SIG-M5 (cell line): ENCODE measurements at places on chromosomes 5 and 9.

- DNase-seq = no peak
These were observed 174.9 kb upstream of the HMHB1 start for GRCh38 chr5:143636931-143637528.

DNA sequence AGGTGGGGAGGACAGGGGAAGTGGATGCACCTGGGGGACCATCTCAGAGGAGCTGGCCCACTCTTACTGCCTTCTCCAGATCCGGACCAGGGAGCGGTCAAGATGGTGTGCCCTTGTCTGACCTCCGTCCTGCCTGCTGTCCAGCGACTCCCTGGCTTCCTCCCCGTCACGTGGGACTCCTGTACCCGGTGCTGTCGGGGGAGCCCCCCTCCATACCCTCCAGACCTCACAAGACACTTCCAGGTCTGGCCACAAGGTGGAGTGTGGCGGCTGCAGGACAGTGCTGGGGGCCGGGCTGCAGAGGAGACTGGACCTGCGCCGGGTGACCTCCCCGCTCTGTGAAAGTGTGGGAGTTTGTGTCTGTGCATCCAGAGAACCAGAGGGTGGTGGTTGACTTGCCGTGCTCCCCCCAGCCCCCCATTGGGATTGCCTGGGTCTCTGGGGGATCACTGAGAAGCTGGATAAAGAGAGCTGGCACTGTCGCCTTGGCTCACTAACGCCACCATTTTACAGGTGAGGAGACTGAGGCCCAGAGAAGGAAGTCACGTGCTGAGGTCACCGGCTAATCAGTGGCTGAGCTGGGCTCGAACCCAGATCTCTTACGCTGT, 1.9 kb upstream of the CRB2 start:
- no peak for DNase-seq

DNA sequence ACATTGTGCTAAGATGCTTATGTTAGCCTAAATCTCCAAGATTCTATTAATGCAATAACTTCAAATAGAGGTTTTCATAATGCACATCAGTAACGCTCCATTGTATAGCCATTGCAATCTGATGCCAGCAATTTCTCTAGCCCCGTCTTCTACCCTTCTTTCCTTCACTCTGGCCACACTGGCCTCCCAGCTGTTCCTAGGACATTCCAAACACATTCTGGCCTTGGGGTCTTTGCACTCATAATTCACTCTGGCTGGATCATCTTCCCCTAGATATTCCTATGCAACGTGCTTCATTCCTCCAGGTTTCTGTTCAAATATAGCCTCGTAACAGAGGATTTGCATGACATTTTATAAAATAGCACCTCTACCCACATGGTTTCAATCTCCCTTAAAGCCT, 23.3 kb downstream of the FAM81B start:
- DNase-seq = no peak

DNA sequence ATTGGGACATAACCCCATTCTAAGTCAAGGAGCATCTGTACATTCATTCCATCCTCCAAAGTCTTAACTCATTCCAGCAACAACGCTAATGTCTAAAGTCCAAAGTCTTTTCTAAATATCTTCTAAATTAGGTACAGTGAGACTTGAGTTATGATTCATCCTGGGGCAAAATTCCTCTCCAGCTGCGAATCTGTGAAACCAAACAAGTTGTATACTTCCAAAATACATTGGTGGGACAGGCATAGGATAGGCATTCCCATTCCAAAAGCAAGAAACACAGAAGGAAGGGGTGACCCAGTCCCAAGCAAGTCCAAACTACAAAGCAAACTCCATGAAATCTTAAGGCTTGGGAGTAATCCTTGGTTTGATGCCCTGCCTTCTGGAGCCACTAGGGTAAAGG, 97.6 kb upstream of the FANCC start:
- DNase-seq = no peak

DNA sequence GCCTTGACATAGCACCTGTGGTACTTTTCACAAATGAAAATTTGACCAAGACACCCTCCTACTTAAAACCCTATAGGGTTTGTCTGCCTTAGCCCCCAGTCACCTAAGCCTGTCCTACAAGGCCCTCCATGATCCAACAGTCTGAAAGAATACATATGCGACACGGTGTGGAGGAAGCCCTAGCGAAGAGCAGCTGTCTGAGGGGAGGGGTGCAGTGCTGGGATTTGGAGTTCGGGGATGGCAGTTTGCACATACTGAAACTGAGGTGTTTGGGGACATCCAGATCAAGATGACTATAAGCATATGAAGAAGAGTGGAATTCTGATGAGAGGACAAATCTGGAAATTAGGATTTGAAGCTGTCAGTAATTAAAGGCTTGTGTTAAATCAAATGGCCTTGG, 7.2 kb upstream of the MYORG start:
- no peak for DNase-seq

DNA sequence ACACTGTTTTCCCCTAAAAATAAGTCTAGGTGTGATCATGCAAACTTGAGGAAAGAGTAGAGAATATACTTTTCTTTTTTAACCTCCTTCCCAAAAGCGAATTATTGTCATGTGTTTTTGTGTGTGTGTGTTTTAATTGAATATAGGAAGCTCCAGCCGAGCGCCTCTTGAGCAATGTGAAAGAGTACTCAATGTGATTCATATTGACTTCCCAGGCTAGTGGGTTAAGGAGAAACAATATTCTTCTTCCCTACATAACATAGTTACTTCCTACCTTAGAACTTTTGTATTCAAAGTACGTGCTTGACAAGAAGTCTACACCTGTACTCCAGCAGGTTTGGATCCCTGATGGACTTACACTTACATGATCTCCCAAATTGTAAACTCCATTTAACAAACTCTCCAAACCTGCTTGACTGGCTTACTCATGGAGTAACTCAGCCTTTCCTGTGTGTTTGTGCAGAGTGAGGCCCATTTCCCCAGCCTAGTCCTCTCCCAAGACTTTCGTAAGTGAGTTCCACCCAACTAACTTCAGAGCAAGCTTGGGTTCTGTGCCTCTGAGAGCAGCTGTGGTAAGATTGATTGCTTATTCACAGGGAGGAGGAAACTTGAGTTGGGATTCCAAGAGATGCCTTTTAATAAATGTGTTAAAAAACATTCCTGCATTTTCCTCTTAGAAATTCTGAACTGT, 9.3 kb downstream of the SLC28A3 start:
- DNase-seq = no peak

GRCh38 chr9:73775757-73776156, 624.1 kb downstream of the ANXA1 start:
- no peak for DNase-seq

DNA sequence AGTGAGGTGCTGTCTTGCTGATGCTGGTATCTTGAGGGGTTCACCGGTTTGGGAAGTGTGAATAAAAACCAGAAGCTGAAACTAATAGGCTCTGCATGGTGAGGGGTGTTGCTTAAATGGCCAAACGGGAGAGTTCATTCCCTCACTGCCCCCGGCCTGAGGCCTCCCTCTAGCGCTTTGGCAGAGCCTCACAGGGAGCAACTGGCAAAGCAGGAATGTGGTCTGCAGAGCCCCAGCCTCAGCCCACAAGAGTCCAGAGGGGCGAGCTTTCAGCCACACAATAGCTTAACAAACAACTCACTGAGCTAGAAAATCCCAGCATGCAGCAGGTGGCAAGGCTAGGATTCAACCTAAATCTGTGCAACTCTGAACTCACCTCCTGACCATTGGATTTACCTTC, 234.8 kb downstream of the MED10 start:
- DNase-seq = no peak

DNA sequence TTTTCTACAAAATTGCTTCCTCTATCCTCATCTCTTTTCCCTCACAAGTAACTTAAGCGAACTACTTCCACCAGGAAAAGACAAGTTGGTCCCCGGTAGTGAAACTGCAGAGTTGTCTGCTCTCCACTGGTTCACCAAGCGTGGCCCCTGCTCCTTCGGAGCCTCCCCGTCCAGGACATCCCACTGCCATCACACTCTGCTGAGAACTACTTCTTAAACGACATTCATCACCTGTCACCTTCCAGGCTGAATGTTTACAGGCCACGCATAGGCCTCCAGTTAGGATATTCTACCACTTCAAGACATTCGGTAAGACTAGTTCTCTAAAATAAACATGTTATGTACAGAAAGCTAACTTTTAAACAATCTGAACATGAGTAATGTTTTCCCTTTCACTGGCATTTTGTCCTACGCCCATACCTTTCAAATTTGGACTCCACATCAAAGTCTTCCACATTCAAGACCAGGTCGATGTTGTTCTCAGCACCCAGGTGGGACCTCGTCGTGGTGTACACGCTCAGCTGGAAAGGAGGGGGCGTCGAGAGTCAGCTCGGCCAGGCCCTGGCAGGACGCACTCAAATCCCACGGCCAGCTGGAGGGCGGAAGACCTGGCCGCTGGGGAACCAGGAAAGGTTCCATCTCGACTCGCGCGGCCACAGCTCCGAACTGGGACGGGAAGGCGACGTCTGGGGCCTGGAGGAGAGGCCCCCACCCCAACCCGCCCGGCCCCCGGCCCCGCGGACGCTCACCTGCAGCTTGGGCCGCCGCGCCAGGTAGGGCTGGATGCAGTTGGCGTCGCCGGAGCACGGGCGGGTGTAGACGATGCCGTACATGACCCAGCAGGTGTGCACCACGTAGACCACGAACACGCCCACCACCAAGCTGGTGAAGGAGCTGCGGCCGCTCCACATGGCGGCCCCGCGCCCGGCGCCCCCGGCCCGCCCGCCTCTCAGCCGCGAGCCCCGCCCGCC, 683 bp downstream of the CLPTM1L start:
- DNase-seq = no peak

- DNase-seq = no peak
These were observed 299.5 kb downstream of the MEF2C start for GRCh38 chr5:88583471-88583870.

- DNase-seq = no peak
These were observed 666.7 kb downstream of the LRRC70 start for GRCh38 chr5:63245271-63245670.

DNA sequence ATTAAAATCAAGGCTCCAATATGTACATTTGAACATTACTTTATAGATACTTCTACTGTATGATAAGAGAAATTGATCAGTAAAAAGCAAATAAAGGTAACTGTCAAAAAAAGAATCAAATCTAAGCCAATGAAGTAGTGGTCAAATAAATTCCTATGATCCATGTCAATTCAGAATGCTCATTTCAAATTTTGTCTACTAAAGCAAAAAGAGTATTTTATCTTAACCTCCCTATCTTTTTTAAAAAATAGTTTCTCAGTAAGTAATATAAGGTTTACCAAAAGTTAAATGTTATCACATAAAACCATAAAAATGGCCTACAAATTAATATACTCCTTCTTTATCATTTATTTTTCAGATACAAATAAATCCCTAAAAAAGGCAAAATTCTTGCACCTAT, 165.9 kb downstream of the AGTPBP1 start:
- no peak for DNase-seq

DNA sequence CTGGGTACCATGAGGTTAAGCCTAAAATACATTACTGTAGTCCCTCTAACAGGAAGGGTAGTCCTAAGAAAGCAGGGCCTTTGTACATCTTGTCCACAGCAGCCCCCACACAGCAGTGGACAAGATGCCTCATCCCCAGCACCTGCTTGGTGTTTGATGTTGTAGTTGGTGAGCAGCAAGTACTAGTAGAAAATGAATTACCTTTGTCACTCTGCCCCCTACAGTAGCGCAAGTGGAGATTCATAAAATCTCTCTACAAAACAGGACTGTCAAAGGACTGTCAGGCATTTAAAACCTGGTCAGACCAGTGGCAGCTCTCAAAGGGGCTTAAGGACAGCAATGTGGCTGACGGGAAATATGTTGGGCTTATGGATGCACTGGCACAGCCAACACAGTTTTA, 122.5 kb downstream of the TMEM174 start:
- DNase-seq = no peak

DNA sequence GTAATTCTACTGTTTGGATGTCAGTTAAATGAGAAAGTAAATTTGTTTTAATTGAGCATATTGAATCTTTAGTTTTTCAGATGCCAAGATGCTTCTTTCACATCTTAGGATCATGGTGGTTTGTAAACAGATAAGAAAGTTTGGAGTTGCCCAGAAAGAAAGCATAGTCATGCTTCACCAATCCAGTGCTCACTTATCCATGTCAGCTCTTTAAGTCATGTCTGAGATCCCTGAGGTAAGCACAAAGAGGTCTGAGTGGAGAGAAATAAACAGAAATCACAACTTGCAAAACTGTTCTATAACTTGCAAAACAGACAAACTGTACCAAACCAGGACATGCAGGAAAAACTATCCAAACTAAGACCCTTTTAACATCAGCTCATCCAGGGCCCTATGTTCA, 87.7 kb downstream of the OSTF1 start:
- DNase-seq = no peak

GRCh38 chr5:35852084-35852734, 4.5 kb upstream of the IL7R start:
- DNase-seq = no peak

DNA sequence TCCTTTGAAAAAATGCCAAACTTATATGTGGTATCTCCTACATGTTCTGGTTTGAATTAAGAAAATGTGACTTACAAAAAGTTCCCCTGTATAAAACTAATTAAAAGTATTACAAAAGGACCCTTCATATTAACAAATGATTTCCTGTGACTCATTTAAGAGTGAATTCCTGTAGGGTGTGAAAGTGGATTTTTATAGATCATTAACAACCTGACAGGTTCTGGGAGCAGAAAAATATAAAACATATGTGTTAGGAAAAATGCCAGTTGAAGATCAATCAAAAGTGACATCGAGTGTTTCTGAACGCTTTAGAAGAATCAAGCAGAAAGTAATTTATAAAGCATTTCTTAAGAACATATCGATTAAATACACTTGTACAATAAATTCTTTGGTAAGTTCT, 35.5 kb downstream of the CAMK4 start:
- DNase-seq = no peak

GRCh38 chr9:8718121-8718725, 918.6 kb upstream of the DMAC1 start:
- no peak for DNase-seq

DNA sequence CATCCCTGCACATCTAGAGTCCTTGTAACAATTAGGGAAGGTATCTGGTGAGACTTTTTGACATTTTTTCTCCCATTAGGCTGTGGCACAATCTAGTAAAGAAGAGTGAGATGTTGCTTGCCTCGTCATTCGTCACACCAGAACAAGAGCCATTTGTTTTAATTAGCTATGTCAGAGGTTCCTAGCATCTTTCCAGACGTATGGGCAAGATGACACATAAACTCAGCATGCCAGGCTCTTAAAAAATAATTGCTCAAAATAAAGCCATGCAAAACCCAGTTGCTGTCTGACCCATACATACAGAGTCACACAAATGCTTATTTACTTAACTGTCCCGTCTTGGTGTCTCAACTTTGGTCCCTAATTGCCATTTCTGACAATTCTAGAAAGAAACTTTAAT, 125.9 kb downstream of the TRPM3 start:
- DNase-seq = no peak
